ENCODE measurements at places on chromosomes 12 and 14.
A peak's percentile ranks its signal among the peaks of the same experiment; 100 is the strongest.

- no peak for DNase-seq
Measured at GRCh38 chr14:100065111-100065871, at the start of gene EVL. TSS of gene EVL (plus strand) at chr14:100065422. CDS start at chr14:100065501, 79 bp downstream.

- no peak for DNase-seq
Measured at GRCh38 chr14:69259527-69260189, at the start of gene GALNT16. TSS of gene GALNT16 (plus strand) at chr14:69260158. CDS start at chr14:69260291, 133 bp downstream.

DNA sequence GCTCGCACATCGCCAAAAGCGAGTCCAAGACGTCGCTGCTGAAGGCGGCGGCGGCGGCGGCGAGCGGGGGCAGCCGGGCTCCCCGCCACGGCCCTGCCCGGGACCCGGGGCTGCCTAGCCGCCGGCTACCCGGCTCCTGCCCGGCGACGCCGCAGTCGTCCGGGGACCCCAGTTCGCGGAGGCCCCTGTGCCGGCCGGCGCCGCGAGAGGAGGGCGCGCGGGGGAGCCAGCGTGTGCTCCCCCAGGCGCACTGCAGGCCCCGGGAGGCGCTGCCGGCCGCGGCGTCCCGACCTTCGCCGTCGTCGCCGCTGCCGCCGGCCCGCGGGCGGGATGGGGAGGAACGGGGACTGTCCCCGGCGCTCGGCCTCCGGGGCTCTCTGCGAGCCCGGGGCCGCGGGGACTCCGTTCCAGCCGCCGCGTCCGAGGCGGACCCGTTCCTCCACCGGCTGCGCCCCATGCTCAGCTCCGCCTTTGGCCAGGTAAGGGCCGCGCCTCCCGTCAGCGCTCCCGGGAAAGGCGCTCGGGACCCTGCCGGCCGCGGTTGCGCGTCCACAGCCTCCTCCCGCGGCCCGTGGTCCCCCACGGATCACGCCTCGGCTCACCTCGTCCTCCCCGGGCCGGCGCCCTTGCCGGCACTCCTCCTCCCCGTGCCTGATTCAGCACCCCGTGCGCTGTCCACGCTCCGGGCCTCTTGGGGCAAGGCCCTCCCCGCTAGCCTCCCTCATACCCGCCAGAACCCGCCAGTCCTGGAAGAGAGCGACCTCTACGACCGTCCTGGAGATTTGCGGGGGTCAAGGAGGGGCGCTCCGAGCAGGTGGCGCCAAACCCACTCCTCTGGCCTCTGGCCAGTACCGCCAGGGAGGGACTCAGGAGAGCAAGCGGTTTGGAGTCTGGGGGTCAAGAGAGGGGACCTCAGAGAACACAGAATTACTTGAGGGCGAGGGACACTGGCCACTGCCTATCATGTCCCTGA, 721 bp downstream of the CABP1 start:
- DNase-seq = no peak

- peak; percentile 72 for DNase-seq
Measured at GRCh38 chr12:55619354-55620138, 17.1 kb upstream of the OR10P1 start.

GRCh38 chr14:75978249-75978731, 3.5 kb downstream of the TGFB3 start:
- DNase-seq = no peak

- DNase-seq = peak; percentile 76
Measured at GRCh38 chr12:121579981-121580868, 598 bp downstream of the KDM2B start.

DNA sequence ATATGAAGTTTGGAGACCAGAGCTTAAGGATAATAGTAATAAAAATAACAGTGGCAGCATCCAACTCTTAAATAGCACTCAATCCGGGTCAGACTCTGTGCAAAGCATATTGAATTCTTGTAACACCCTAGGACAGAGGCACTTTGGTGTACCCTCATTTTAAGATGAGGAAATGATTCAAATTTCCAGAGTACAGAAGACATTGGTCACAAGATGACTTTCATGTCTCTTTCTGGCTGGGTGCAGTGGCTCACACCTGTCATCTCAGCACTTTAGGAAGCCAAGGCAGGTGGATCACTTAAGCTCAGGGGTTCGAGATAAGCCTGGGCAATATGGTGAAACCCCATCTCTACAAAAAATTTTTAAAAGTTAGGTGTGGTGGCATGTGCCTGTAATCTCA, 235.8 kb downstream of the SLC15A4 start:
- DNase-seq = no peak

DNA sequence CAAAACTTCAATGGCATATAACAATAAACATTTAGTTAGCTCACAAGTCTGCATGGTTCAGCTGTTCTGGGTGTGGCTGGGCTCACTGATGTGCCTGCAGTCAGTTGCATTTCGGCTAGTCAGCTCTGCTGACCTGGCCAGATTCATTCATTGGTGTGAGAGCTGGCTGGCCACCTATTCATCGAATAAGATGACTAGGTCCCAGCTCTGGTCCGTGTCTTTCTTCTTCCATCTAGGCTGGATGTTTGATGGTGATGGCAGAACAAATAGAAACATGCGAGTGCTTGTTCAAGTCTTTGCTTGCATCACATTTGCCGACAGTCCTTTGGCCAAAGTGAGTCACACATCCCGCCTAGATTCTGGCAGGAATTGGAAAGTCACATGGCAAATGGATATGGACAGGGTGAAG, 203.3 kb upstream of the CRY1 start:
- DNase-seq = no peak

DNA sequence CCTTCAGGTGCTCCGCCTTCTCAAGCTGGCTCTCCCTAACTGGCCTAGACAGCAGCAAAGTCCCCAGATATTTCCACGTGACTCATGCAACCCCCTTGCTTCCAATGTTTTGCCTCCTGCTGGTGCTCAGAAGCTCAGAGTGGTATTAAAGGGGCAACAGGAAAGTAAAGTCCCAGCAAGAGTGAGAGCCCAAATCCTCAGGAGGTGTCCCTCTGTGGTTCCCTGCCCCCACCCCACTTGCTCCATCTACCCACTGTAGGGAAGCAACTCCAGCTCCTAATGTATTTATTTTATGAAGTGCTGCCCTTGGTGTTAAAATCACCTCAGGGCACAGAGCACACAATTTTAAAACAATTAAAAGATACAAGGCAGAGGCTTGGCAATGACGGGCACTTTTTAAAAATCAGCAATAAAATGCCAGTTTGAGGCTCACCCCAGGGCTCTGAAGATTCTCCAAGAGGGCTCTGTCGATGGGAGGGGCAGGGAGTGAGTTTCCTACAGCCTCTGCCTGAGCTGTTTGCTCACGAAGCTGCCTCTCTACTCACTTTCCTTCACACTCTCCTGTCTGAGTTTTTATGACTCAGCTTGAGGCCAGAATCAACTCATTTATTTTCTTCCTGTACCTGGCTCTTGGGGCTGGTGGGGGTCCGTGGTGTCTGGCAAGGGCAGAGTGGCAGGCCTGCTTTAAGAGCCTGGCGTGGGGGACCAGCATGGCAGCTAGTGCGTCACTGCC, 81.9 kb upstream of the MAX start:
- DNase-seq = no peak

DNA sequence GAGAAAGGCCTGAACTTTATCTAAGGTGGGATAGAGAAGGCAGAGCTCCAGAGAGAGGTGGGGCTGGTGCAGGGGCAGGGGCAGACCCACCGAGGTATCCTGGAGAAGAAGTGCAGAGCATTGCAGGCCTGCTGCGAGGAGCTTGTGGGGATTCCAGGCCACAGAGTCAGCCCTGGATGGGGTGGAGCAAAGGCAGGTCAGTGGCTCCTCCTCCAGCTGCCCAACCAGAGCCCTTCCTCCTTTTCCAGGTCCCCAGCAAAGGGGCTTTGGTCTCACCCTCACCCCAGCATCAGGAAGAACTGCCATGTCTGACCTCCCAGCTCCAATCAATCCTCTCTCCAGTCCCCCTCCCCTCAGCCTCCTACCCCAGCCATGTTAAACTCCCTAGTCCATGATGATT, 19.8 kb upstream of the ZNF740 start:
- no peak for DNase-seq

GRCh38 chr12:116703214-116703795, 34.6 kb downstream of the SPRING1 start:
- DNase-seq = peak; percentile 64

DNA sequence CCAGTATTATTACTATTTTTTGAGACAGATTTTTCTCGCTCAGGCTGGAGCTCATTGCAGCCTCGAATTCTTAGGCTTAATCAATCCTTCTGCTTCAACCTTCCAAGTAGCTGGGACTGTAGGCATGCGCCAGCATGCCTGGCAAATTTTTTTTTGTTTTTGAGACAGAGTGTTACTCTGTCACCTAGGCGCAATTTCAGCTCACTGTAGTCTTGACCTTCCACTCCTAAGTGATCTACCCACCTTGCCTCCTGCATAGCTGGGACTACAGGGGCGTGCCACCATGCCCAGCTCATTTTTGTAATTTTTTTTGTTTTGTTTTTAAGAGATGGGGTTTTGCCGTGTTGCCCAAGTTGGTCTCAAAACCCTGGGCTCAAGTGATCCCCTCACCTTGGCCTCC, 15.2 kb downstream of the ERC1 start:
- DNase-seq = no peak

GRCh38 chr12:85138833-85139232, 102.7 kb downstream of the LRRIQ1 start:
- no peak for DNase-seq

DNA sequence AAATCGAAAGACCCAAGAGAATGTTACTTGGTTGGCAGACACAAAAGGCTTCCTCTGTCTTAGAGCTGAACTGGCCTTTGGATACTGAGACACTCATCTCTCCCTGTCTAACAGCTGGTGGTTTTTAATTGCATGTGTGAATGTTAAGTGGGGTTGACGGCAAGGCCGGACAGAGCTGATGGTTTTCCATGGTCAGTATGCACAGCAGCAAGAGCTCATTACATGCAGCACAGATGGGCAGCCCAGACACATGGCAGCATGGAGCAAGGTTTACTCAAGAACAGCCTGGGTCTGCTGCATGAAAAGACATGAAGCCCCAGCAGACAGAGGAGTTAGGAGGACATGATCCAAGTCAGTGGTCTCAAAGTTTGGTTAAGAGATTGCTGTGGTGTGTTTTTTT, 27.8 kb upstream of the CACNA2D4 start:
- DNase-seq = no peak

DNA sequence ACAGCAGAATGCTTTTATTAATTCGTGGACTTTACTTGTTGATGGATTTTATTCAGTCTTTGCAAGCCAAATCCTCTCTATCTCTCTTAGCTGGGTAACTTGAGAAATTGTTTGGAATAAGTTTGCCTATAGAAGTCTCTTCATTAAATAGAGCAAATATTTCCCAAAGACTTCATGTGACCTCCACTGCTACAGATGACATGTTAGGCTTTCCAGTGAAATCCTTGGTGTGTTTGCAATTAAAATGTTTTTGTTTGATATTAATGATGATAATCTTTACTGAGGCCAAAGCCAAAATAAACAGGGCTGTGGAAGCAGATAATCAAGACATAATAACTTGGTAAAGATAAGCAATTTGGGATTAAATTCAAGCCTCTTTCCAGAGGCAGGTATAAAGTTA, 4.4 kb downstream of the MYF6 start:
- no peak for DNase-seq

- DNase-seq = no peak
Measured at GRCh38 chr12:40194846-40195245, 30.0 kb upstream of the LRRK2 start.

DNA sequence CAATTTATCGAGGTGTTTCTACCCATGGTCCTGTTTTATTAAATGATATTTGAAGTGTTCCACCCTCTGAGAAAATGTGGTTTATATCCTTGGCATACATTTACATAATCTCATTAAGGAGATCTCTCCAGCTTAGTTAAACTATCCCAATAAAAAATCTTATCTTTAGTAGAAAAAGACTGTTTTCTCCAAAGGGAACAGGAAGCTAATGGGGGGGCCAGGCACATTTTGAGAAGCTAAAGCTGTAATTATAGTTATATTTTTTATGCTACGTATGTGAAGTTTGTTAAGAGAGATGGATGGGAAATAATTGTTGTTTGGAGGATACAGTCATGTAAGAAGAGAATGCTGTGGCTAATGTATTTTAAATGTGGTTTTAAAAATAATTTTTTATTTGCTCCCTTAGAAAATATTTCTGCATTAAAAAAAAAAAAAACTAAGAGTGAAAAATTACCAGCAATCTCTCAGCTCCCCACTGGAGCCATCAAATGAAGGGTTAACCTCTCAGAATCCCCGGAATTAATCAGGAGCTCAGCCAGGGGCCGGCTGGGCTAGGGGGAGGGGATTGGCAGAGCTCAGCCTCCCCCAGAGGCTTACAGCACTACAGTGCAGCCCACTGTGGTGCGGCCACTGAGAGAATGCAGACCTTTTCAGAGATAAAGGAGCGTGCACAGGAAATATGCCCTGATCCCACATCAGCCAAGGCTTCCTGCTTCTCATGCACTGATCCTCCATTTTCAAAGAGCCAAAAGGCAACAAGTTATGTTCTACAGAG, 185.8 kb downstream of the EGLN3 start:
- no peak for DNase-seq

DNA sequence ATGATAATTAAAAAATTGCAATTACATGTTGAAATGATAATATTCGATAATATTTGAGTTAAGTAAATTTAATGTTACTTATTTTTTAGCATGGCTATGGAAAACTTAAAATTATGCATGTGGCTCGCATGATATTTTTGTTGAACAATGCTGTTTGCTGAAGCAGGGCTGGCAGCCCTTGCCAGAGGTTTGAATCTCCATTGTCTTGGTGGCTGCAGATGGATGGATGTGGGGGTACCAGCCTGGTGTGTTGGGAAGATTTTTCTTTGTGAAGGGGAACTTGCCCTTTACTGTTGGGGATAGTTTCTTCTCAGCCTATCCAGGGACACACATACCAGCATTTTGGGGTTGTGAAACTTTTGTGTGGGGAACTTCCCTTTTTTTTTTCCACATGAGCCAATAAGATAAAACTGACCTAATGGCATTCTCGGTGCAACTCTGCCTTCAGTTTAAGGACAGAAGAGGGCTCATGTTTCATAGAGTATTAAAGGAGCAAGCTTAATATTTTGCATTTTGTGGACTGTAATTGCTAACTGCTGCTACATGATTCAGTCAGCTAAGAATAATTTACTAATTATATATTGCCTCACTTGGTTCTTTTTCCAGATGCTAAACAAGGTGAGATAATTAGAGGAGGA, 8.8 kb downstream of the RASSF3 start:
- DNase-seq = no peak

DNA sequence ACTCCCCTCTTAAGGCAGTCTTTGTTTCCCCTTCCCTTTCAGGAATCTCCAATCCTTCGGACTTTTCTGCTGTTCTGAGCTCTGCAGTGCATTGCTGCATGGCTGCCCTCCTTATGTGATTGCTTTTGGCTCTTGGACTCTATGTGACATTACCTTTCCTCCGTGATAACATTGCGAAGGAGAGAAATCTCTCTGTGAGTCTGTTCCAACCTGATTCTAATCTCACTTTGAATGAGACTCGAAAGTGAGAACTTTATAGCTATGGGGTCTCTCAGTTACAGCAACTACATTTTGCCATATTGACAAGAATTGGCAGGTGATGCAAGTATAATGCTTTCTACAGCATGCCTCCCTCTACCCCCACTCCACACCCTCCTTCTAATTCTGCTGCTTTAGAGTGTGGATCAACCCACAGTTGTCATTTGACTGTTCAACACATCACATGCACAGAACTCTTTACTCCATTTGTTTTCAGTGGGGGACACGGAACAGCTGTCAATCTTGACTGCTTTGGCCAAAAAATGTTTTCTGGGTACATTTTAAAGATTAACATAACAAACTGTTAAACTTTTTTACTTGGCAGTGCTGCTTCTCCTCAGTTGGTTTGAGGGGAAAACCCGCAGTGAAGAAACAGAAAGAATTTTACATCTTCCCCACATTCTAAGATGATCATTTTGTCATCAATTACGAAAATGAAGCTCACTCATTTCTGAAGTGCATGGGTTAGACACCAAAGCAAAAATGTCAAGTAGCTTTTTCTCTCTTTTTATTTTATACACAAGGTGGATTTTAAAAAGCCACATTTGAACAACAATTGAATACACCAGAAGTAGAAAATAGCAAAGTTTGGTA, 125.5 kb upstream of the RMST start:
- DNase-seq = no peak
